ENCODE measurements at places on chromosomes 12 and 14.
A peak's percentile ranks its signal among the peaks of the same experiment; 100 is the strongest.

GRCh38 chr14:56808383-56809269 is 1.7 kb downstream of the OTX2 start:
- no peak for DNase-seq

DNA sequence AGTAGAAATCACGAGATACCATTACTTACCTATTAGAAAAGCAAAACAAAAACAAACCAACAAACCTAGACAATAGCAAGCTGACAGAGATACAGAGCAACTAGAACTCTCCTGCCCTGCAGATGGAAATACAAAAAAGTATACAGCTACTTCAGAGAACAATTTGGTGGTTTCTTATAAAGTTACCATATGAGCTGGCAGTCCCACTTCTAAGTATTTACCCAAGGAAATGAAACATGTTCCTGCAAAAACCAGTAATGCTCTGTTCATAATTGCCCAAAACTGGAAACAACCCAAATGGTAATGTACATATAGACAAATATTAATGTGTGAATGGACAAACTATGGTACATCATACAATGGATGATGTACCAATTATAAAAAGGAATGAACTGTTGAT is 31.7 kb downstream of the FUT8 start:
- no peak for DNase-seq

GRCh38 chr12:64411427-64411826 is 7.2 kb downstream of the XPOT start:
- no peak for DNase-seq

DNA sequence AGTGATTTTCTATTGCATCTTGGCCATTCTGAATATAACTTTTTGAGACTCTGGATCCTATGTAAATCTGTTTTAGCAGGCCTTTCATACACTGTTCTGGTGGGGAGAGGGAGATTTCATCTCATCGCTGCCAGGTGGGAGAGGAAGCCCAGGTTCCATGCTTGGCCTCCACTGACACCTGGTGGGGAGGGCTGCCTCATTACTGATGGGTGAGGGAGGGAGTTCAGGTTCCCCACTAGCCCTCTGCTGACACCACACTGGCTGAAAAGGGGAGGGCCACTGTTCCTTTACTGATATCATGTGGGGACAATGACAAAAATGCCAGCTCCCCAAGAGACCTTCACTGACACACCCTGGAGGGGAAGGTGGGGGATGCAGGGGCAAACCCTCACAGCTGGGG is 2.4 kb upstream of the GALNT8 start:
- no peak for DNase-seq

GRCh38 chr12:19128485-19128884 is 1.0 kb upstream of the PLEKHA5 start:
- no peak for DNase-seq

DNA sequence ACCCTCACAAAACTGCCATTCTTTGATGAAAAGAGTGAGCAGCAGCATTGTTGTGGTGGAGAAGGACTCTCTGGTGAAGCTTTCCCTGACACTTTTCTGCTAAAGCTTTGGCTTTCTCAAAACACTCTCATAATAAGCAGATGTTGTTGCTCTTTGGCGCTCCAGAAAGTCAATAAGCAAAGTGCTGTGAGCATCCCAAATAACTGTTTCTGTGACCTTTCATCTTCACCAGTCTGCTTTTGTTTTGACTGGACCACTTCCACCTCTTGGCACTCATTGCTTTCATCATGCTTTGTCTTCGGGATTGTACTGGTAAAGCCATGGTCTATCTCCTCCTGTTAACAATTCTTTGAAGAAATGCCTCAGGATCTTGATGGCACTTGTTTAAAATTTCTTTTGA is 424.7 kb upstream of the TMPO start:
- DNase-seq: no peak

GRCh38 chr12:96099421-96099820 is 64.0 kb upstream of the LTA4H start:
- no peak for DNase-seq

- no peak for DNase-seq
These were observed 20.7 kb upstream of the TAS2R14 start for GRCh38 chr12:10959804-10960203.

DNA sequence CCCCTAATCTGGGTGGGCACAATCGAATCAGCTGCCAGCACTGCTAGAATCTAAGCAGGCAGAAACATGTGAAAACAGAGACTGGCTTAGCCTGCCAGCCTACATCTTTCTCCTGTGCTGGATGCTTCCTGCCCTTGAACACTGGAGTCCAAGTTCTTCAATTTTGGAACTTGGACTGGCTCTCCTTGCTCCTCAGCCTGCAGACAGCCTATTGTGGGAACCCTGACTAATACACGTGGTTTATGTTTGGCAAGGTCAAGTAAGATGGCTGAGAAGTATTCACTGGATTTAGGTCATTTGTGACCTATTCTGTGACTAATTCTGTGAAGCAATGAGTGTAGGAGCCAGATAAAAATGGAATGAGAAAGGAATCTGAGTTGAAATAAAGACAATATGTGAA is 11.0 kb downstream of the GPR135 start:
- peak; percentile 88 for DNase-seq

GRCh38 chr12:50828886-50829285 is 13.8 kb upstream of the TMPRSS12 start:
- DNase-seq: no peak

- no peak for DNase-seq
These were observed 44.5 kb downstream of the CORO1C start for GRCh38 chr12:108686780-108687179.

DNA sequence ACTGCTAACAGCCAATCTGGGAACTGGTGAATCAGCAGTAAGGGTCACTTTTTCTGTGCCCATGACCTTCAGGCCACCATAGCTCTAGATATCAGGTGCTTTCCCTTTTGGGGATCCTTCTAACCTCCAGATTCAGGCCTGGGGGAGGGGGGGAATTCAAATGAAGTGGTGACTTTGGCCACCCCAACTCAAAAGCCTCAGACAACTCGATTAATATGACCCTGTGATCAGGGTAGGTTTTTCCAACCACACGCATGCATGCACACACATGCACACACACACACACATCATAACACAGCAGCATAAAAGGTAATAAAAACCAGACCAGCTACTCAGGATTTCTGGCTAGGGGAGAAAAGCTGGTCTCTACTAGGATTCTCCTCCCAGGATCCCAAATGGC is 5.3 kb downstream of the TBX3 start:
- no peak for DNase-seq

- DNase-seq: peak; percentile 1
These were observed 456.9 kb upstream of the TMEM132C start for GRCh38 chr12:127810041-127810440.

DNA sequence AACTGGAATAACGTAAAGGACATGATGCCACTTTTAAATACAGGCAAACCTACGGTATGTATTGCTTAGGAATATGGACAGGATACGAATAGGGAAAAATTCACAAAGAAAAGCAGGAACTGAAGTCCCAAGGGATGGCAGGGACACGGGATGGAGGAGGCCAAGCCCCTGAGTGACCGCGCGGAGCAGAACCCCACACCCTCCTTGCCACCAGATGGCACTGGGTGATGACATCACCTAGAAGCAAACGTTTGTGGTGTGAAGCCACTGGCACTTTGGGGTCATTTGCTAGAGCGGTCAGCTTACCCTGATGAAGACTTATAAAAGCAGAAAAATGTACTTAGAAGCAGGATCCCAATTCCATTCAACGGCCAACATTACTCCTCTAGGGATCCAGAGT is 9.4 kb downstream of the DHX37 start:
- DNase-seq: no peak

DNA sequence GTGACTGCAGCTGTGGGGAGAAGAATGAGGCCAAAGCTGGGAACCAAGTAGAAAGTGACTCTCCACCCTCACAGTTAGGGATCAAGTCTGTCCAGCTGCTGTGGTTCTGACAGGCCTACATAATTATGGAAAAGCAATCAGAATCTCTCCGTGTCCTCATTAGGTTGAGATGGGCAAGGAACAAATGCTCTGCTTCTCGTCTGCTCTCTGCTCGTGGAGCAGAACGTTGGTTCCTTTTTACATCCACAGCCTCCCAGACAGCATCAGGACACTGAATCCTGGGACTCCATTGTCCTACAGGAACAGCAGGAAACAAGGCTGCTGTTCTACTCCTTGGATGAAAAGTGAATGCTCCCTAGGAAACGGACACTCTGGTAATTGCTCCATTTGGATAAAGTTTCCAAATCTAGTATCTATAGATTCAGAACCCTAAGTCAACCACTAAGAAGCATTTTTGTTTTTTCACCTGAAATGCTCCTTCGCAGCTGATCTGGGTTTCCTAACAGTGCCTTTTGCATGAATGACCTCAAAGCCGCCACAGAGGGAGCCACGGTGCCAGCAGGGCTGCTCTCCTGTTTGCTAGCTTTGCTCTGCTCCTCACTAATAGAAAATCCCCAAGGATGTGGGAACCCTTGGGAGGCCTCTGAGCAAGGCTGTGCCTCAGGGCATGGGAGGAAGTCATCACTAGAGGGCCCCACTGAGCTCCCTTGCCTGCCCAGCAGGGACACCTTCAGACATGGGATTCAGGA is 102.0 kb downstream of the EGLN3 start:
- peak; percentile 80 for DNase-seq

DNA sequence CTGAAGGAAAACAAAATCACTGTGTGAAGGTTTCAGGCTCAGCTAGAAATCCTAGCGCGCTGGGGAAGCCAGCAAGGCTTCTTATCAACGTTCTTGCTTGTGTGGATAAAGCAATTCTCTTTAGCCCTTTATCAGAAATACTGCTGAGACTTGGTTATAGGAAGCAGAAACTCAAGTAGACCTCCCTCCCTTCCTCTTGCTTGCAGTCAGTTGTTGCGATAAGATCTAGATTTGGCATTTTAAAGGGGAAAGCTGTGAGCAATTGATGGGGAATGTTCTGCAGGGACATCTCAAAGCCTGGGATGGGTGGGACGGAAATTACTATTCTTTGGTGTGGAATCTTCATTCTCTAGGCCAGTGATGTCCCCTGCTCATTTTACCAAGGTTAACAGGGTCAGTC is 76.4 kb upstream of the ANO4 start:
- DNase-seq: no peak

DNA sequence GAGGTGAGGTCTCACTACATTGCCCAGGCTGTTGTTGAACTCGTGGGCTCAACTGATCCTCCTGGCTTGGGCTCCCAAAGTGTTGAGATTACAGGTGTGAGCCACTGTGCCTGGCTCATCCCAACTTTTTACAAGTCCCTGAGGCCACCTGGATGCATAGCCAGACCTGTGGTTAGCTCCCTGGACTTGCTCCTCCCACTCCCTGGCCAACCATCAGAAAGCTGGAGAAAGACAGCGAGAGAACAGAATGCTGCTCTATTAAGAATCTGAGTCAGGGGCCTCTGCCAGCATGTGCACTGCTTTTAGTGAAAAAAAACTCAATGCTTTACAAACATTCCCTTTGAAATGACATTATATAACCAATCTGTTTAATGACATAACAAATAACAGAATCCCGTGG is 78.2 kb downstream of the RBM19 start:
- DNase-seq: no peak

- no peak for DNase-seq
These were observed 453.8 kb upstream of the TMEM132C start for GRCh38 chr12:127813147-127813546.
